Smooth muscle cell of the brain vasculature (primary cell): ENCODE measurements at places on chromosomes 2 and 18.

- DNase-seq: no peak
These were observed 216.1 kb downstream of the DPP4 start for GRCh38 chr2:161857920-161858319.

GRCh38 chr2:63792530-63792929 lies 49.2 kb upstream of the UGP2 start:
- no peak for DNase-seq

- DNase-seq: no peak
These were observed 19.0 kb downstream of the ALK start for GRCh38 chr2:29902356-29902755.

DNA sequence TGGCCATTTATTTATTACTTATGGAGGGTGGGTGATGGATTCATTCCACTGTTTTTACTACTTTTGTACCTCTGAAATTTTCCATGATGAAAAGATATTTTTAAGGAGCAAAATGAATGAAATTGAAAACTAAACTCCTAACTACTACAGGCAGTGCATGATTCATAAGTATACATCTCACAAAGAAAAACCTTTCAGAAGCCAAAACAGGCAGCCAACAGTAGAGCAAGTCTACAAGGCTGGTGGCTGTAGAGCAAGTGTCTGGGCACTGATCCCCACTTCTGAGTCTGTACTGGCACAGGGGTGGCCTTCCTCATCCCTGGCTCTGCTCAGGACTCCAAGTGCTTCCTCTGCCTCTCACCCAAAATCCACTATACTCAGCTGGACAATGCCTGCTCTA lies 8.2 kb upstream of the RMP24 start:
- no peak for DNase-seq

DNA sequence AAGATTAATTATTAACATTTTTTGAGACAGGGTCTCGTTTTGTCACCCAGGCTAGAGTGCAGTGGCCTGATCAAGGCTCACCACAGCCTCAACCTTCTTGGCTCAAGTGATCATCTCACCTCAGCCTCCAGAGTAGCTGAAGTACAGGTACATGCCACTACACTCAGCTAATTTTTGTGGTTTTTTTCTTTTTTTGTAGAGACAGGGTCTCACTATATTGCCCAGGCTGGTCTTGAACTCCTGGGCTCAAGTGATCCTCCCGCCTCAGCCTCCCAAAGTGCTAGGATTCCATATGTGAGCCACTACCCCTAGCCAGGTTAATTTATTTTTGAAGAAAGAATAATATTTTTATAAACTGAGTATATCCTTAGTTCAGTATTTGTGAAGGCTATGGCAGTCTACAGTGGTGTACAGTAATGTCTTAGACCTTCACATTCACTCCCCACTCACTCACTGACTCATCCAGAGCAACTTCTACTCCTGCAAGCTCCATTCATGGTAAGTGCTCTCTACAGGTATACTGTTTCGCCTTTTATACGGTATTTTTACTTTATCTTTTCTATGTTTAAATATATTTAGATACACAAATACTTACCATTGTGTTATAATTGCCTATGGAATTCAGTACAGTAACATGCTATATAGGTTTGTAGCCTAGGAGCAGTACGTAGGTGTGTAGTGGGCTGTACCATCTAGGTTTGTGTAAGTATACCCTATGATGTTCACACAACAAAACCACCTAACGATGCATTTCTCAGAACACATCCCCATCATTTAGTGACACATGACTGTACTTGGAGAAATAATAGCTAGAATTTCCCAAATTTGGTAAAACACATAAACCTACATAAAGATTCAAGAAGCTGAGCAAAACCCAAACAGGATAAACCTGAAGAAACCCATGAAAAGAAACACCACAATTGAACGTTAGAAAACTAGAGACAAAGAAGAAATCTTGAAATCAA lies 38.6 kb downstream of the MGAT4A start:
- no peak for DNase-seq

DNA sequence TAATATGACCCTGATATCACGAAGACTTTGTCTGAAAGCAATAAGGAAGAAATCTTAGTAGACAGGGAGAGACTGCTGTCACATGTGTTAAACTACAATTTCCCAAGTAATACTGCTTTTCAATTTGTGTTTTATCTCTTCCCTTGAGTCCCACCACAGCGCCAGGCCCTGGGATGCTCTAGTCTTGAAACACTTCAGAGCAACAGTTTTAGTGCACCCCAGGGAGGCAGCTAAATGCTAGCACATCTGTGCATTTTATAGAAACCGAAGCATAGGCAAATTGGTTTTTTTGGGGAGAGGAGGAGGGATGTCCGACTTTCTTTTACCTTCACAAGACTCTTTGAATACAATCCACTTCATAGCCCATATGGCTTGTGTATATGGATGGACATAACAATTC lies 550.0 kb upstream of the SYT4 start:
- DNase-seq: no peak

- no peak for DNase-seq
These were observed 871 bp upstream of the ALS2 start for GRCh38 chr2:201781557-201782051.
